Renal cortical epithelial cell (primary cell): ENCODE measurements at places on chromosomes 2 and 18.

- DNase-seq = no peak
These were observed 43.0 kb upstream of the RHOB start for GRCh38 chr2:20403774-20404312.

DNA sequence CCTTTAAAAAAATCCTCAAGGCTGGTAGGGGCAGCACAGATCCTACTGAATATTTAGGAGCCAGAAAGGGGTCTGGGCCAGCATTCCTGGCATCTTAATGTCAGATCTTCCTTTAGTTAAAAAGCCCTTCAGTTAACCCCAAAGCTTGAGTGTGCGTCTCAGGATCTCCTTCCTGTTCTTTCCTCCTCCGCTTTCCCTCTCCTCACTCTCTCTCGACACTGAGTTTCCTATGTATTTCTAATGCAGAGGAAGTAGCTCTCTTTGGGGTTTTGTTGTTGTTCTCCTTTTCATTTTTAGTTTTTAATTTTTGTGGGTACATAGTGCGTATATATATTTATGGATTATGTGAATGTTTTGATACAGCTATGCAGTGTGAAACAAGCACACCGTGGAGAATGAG lies 109.9 kb upstream of the COPS8 start:
- no peak for DNase-seq

- DNase-seq = no peak
These were observed 14.1 kb downstream of the MC4R start for GRCh38 chr18:60358516-60358915.

DNA sequence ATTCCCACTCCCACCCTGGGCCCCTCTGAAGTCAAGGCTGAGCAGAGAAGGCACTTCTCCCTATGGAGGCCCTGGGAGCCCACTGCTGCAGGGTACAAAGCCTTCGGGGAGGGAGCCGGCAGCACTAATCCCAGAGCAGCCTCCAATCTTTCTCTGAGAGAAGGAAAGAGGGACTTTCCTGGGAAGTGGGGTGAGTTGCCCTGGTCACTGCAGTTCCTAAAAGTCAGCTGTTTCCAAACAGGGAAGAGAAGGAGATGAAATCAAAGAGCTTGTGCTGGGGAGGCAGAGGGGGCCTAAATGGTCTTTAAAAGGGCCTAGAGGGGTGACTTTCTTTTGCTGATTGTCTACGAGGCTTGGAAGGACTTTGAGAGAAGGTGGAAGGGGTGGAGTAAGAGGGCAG lies 264.7 kb downstream of the TNS1 start:
- DNase-seq = no peak

GRCh38 chr2:182088681-182089320 lies 103.1 kb downstream of the PPP1R1C start:
- no peak for DNase-seq

GRCh38 chr2:239310401-239311061 lies 90.3 kb downstream of the HDAC4 start:
- no peak for DNase-seq

DNA sequence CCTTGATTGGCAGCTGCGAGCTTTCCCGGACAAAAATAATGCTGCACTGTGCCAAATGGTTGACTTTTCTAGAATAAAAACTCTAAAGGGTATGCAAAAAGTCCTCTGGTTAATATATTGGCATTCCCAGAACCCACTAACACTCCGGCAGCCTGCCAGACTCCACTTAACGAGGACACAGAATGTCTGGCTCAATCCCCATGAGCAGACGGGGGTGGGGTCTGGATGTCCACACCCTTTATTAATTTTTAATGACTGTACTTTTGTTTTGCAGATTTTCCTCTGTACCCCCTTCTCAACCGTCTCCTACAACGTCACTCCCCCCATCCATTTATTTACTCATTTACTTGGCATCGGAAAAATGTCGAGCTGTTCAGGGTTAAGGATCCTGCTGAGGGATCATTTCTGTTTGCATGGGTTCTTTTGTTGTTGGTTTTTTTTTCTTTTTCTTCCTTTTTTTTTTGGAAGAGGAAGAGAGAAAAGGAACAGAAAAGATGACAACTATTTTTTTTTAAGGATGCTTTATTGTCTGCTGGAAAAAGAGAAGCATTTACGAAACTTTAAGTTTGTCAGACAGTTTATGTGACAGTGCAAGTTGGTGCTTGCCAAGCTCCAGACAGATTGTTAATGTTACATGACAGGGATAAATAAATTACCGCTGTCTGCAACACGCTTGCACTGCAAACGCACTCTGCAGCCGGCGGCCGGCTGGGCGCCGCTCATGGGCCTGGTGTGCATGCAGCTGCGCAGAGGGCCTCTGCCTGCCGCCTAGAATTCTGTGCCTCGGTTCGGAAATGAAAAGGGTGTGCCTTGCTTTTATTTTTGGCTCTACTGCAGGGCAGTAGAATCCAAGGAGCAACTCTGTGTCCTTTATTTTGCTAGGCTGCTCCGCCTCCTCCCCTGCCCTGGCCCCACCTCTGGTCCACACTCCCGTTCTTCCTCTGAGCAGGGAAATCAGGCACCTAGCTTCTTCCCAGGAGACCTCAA lies 3.6 kb downstream of the LDLRAD4 start:
- no peak for DNase-seq

DNA sequence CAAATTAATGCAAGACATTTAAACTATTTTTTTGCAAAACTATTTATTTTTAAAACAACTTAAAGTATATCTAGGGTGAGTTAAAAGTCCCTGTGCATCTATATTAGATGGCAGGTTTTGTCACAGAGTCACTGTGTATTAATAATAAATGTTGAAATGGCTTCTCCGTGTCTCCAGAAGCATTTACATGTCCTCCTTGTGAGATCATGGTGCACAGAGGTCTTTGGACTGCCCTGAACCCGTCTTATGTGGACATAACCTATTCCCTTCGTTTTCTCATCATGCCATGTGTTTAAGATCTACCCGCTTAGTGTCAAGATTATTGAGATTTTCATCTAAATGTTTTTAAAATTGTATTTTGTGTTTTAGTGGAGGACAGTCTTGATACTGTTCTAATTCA lies 39.3 kb downstream of the SOCS6 start:
- DNase-seq = no peak

- no peak for DNase-seq
These were observed 257.5 kb downstream of the RPRM start for GRCh38 chr2:153221087-153221486.

DNA sequence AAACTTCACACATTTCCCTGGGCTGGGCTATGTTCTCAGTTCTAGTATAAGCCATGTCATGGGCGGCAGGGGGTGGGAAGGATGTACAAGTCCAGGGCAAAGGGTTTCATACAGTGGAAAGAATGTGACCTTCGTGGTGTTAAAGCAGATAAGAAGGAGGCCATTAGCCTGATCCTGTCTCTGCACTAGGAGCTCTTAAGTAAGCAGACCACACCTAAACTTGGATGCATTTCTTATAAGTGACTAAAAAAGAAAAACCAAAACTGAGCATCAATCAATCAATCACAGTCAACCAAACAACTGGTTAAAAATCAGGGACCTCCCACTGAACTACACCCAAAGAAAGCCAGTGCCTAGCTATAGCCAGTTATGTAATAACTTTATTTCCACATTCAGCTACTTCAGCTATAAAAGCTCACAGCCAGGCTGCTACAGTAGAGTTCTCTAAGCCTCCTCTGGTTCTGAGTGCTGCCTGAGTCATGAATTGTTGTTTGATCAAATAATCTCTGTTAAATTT lies 46.8 kb upstream of the RIOK3 start:
- peak; percentile 20 for DNase-seq

GRCh38 chr2:178330175-178331017 lies 120.6 kb downstream of the PRKRA start:
- no peak for DNase-seq

DNA sequence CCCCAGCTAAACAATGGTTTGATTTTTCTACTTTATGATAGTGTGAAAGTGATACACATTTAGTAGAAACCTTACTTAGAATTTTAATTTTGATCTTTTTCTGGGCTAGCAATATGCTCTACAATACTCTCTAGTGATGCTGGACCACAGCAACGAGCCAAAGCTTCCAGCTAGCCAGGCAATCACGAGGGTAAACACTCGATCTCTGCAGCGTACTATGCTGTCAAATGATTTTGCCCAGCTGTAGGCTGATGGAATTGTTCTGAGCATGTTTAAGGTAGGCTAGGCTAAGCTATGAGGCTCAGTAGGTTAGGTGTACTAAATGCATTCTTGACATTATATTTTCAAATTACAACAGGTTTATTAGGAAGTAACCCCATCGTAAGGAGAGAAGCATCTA lies 207.5 kb downstream of the LRRTM4 start:
- DNase-seq = no peak

GRCh38 chr2:216659276-216659675 lies 26.1 kb downstream of the IGFBP2 start:
- no peak for DNase-seq

DNA sequence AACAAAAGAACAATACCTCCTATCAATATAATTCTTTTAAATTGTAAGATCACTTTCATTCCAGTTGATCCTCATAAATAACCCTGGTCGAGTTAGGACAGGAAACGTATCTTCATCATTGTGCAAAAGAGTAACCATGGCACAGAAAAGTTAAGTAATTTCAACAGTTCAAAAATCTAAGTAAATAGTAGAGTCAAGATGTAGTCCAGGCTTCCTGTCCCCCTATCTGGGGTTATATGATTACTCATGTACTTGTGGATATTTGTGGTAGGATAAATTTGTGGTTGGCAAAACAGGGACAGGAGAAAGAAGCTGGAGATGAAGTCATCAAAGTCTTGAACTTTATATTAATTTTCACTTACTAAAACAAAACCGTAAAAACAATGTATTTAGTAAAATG lies 772.6 kb downstream of the TSN start:
- DNase-seq = peak; percentile 45

- no peak for DNase-seq
These were observed 64.0 kb upstream of the CERS6 start for GRCh38 chr2:168392024-168392423.

- DNase-seq = no peak
These were observed 101.0 kb downstream of the FAM210A start for GRCh38 chr18:13625355-13625754.

DNA sequence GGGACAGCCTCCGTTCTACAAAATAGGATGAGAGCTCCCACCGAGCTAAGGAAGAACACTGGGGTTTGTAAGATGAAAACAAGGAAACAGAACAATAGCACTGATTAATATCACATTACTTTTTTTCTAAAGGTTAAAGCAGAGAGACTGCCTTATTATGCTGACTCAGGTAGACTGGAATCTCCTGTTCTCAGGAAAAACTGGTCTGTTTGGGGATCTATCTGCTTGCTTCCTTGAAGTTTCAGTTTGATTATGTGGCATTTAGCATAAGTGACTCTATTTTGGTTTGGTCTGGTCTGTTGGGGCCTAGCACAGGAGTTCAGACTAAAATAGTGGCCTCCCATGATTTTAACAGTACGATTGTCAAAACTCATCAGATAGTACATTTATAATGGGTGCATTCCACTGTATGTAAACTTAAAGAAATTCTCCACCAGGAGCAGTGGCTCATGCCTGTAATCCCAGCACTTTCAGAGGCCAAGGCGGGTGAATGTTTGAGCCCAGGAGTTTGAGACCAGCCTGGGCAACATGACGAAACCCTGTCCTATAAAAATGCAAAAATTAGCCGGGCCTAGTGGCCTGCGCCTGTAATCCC lies 64.1 kb upstream of the NDUFV2 start:
- peak; percentile 63 for DNase-seq
